ENCODE measurements at places on chromosomes 5 and 9.

GRCh38 chr9:14362175-14362574, 48.2 kb upstream of the NFIB start:
- DNase-seq: no peak

DNA sequence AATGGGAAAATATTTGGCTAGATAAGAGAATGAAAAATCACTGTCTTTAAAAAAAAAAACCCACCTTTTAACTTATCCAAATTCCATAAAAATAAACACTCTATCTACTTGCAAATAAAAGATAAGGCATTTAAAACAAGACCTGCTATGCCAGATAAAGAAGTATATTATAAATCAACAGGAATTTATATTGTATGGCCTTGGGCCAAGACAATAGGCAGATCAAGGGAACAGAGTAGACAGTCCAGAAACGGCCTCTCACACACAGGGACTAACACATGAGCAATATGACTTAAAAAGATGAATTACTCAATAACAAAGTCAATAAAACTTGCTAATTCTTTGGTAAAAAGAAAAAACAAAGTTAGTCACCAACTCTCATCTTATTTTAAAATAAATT, 34.7 kb upstream of the ICE1 start:
- DNase-seq: no peak

- no peak for DNase-seq
Measured at GRCh38 chr5:61622156-61622555, 290.1 kb downstream of the ZSWIM6 start.

DNA sequence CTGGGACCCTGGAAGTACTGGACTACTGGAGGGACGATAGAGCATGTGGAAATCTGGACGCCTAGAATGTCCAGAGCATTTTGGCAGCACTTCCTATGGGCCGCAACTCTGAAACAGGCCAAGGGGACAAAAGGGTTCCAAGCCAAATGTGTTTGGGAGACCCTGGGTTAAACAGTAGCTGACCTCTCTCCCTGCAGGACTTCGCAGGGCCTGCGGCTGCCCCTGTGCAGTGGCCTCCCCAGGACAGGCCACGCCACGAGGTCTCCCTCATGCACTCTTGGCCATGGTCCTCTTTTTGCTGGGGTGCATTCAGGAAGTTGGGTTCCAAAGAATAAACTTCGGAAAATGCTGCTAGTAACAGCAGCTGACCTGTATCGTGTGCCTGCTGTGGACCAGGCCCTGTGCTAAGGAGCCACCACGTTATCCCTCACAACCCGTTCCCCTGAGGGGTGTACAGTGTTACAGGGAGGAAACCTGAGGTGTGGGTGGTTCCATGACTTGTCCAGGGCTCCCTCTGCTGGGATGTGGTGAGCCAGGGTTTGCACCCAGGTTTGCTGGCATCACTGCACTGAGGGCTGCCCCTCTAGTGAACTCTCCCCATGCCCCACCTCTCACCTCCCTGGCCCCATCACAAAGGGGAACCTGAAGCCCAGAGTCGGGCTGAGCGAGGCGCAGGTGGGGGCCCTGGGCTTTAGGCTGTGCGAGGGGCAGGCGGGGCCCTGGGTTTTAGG, 79.4 kb downstream of the AMBP start:
- no peak for DNase-seq

GRCh38 chr5:38404667-38405276, 146.4 kb downstream of the EGFLAM start:
- DNase-seq: no peak

GRCh38 chr9:109792951-109793546, 13.1 kb downstream of the PALM2AKAP2 start:
- no peak for DNase-seq

All from stimulated activated CD4-positive, alpha-beta T cell treated with anti-CD3 and anti-CD28 coated beads, Interleukin-2, amount 100 ng/mL, for 4 hours (primary cell).